ENCODE measurements at places on chromosomes 3 and 15.

DNA sequence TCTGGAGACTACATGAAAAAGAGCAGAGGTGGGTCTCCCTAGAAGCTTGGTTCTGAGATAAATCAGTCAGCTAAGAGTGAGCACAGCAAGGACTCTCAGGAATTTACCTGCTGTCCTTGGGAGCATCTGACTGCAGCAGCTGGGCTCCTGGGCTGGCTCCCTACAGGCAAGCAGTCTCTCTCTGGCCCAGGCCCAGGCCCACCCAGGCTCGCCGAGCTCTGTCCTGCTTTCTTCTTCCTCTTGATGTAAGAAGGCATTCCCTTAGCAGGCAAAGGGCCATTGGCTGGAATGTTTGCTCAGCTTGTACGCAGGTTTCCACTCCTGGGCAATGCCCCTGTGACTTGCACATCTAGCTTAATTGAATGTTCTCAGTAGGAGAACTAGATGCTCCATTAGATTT, 4.3 kb upstream of the RBP2 start:
- no peak for DNase-seq

DNA sequence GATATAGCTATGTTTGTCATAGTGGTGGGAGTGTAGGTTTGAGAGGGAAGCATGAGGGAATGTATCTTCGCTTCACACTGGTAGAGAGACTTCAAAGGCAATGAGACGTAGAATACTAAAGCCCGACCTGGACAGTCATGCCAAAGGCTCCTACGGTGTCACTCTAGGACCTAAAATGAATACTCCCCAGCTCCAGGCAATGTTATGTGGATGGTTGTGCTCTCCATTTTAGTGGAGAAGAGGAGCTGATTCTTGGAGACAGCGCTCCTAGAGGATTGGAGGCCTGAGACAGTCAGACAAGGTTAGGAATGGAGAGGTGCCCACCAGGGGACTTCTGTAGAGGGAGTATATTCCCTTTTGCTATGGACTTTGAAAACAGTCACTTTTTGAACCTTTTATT, 260.1 kb downstream of the MEX3B start:
- DNase-seq, result no peak

DNA sequence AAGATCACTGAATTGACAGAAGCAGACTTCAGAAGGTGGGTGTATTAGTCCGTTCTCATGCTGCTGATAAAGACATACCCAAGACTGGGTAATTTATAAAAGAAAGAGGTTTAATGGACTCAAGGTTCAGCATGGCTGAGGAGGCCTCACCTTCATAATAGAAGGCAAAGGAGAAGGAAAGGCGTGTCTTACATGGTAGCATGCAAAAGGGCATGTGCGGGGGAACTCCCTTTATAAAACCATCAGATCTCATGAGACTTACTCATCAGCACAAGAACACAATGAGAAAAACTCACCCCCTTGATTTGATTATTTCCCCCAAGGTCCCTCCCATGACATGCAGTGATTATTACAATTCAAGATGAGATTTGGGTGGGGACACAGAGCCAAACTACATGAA, 416.3 kb upstream of the EPHA3 start:
- no peak for DNase-seq

GRCh38 chr3:4757575-4758248, 221.5 kb upstream of the BHLHE40 start:
- DNase-seq, result no peak

GRCh38 chr3:52004163-52004787, 8.6 kb upstream of the RPL29 start:
- no peak for DNase-seq

- DNase-seq, result no peak
Observed at GRCh38 chr3:149490260-149490971, 15.9 kb downstream of the TM4SF4 start.

- DNase-seq, result peak; percentile 9
Observed at GRCh38 chr15:97961067-97961954, 808 bp downstream of the ARRDC4 start.

GRCh38 chr3:109023656-109024254, 70.1 kb upstream of the GUCA1C start:
- DNase-seq, result peak; percentile 49

GRCh38 chr3:12897381-12898289, 56.3 kb upstream of the RPL32 start:
- no peak for DNase-seq

DNA sequence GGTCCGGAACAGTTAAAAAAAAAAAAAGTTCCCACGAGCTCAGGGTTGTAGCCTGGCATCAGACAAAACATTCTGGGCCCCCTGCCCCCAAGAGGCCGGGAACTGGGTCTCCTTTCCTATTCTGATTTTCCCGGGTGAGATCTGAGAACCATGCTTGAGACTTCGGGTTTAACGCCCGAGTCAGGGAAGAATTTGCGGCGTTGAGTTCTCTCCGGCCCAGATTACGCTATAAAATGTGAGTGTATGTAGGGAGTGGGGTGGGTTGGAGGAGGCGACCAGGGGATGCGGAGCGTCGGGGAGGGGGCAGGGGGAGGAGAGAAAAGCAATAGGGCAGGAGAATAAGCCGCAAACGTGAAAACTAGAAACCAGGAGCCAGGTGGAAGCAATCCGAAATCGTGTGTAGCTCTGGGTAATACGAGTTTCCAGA, 2.7 kb downstream of the ZIC1 start:
- DNase-seq, result no peak

- DNase-seq, result no peak
Observed at GRCh38 chr15:73630921-73631362, 2.2 kb downstream of the NPTN start.

DNA sequence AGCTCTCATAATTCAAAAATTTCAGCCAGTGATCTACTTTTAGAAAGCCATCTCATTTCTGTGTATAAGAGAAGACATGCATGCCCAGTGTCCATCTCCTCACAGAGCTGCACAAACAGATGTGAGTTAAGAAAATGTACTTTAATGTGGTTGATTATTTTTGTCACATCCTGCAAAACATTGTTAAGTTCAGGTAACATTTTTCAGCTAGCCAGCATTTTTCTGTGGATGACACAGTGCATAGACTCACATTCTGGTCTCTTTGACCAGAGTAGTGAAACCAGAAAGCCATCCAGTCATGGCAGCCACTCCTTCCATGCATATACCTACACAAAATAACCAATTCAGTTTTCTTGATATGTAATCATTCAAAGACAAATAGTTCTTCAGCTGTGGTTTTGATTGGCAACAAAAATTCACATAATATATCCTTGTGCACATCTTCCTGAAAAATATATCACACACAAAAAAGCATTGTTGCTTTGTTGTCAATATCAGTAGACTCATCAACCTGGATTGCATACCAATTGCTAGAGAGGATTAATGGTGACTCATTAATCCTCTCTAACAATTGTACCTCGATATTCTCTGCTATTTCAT, 2.1 kb upstream of the PLSCR1 start:
- no peak for DNase-seq

DNA sequence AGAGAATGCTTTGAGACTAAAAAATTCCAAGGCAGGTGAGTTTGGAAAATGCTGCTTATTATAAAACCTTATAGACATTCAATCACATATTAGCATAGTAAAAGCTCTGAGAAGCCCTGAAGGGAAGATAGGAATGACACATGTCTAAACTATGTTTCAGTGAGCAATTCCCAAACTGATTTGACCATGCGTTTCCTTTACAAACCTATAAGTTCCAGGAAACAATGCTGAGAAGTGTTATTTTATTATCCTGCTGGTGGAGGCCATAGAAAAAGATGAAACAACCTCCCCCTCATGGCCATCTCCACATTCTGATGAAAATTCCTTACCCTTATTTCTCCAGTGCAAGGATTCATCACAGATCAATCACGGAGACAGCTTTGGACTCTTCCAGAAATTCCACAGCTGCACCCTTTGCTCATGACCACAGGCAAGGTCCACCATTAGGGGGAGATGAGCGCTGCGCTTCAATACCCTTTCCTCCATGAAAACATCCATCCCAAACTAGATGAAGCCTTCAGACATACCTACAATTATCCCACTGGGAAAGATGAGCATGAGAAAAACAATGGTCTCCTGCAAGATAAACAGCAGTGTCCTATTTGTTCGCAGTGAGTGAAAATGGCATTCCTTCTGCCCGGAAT, 372.1 kb downstream of the MAGI1 start:
- no peak for DNase-seq

- no peak for DNase-seq
Observed at GRCh38 chr3:151460774-151461450, at the start of gene IGSF10. Gene IGSF10, minus strand, starts transcription at chr3:151461061. Its CDS starts 2,352 bp downstream, at chr3:151458709.

- DNase-seq, result peak; percentile 85
Observed at GRCh38 chr15:45118131-45118588, 4.0 kb downstream of the DUOXA2 start.

DNA sequence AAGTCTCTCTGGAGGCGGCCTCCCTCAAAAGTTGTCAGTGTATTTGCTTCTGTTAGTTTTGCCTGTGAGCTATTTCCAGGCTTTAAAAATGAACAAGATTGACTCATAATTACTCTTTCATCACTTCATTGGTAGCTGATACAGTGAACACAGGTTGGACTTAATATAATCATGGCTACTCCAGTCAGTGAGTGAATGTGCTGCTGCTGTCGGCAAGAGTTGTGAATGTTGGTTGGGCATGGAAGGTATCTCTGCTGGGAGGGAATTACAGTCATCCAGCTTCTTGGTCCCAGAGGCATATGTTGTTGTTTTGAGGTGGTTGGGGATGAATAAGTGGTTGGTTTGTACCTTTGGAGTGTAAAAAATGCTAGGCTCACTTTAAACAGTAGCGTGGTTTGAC, 11.5 kb downstream of the TCF12 start:
- DNase-seq, result no peak

- DNase-seq, result no peak
Observed at GRCh38 chr3:150469031-150469930, 61.2 kb downstream of the TSC22D2 start.

- DNase-seq, result no peak
Observed at GRCh38 chr3:77967621-77968020, 927.7 kb downstream of the ROBO2 start.

DNA sequence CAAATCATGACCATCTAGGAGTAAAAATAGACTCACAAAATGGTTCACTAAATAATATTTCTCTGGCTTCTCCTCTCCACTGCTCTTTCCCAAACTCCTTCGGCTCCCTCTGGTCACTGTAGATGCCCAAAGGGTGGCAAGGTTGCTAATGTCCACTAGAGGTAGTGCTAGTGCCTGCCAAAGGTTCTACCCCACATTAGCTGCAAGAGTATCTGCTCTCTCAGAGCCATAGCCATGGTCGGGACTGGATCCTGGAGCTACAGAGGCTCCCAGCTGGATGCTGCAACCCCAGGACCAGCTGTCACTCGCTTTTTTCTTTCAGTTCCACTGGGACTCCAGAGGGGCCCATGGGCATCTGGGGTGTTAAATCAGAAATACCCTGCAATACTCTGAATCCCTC, 8.5 kb downstream of the HTR3D start:
- DNase-seq, result no peak

- no peak for DNase-seq
Observed at GRCh38 chr3:124593442-124593829, 136.8 kb upstream of the UMPS start.

- no peak for DNase-seq
Observed at GRCh38 chr3:77348244-77348855, 308.5 kb downstream of the ROBO2 start.

DNA sequence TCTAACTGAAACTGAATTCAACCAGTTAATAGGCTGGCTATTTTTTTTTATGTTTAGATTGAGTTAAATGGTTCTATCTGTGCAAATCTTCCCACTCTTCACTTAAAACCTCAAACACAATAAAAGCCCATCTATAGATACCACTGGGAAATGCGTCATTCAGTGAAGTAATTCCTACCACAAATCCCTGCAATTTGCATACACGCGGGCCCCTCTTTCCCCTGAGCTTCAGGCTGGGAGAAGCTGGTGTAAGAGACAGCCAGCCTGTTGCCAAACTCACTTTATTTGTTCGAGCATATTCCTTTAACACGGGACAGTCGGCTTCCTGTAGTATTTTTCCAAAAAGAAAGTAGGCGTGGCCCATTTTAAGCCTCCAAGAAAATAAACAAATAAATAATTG, 26.0 kb upstream of the MCTP2 start:
- no peak for DNase-seq

GRCh38 chr3:71962561-71963240, 177.8 kb upstream of the PROK2 start:
- DNase-seq, result no peak
